ENCODE measurements at places on chromosomes 11 and 22.

GRCh38 chr11:69259096-69259495, 34.9 kb upstream of the MYEOV start:
- no peak for DNase-seq

- DNase-seq, result no peak
Measured at GRCh38 chr11:72712841-72713240, 38.6 kb upstream of the PDE2A start.

GRCh38 chr11:121257976-121258375, 34.6 kb upstream of the SC5D start:
- DNase-seq, result no peak

- no peak for DNase-seq
Measured at GRCh38 chr11:61114913-61115312, 12.6 kb downstream of the CD5 start.

GRCh38 chr11:1167256-1167655, 9.5 kb downstream of the MUC5AC start:
- no peak for DNase-seq

GRCh38 chr11:112634551-112634950, 326.7 kb upstream of the NCAM1 start:
- no peak for DNase-seq

GRCh38 chr22:31029276-31029675, 51.8 kb upstream of the SMTN start:
- DNase-seq, result no peak

DNA sequence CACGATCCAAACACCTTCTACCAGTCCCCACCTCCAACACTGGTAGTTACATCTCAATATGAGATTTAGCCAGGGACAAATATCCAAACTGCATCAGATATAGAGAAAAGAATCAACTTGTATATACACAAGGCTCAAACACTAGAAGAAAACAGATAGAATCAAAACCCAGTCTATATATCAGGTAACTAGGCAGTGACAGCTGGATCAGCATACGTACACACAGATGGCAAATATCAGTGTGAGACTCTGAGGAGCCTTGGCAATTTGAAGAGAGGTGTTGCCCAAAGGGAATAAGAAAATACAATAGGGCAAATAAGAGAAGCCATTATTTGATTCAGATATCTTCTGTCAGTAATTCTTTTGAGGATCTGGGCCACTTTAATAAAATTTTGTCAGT, 951.3 kb upstream of the CHORDC1 start:
- no peak for DNase-seq

- no peak for DNase-seq
Measured at GRCh38 chr11:102850973-102851745, 7.8 kb upstream of the MMP3 start.

DNA sequence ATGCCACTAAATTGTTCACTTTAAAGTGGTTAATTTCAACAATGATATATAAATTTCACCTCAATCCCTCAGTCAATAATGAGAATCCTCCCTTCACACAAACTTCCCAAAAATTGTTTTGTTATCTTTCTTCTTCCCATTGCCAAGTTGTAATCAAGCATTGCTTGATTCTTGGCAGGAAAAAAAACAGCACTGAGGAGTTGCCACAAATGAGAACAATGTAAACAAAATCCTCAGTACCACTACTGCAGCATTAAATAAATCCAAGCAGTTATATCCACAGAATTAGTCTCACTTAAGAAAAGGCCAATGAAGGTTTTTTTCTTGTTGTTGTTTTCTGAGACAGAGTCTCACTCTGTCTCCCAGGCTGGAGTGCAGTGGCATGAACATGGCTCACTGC, 38.2 kb downstream of the FAM168A start:
- no peak for DNase-seq

GRCh38 chr22:45804986-45805325, 133.3 kb downstream of the ATXN10 start:
- DNase-seq, result no peak

DNA sequence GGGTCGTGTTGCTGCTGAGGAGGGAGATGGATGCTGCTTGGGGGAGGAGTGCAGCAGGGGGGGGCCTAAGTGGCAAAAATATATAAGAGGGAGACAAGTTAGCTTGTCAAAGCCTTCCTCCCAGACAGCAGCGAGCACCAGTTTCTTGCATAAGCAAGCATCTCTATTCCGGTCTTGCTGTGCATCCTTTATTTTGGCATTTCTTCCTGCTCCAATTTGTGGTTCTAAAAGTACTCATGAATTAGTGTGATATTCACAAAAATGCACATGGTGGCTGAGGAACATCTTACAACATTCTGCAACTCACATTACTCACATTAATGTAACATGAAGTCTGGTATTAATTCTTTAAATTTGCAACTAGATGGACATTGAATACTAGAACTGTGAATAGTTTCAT, 32.1 kb downstream of the GDPD5 start:
- DNase-seq, result no peak

GRCh38 chr11:44817207-44817949, 90.6 kb downstream of the TSPAN18 start:
- no peak for DNase-seq

DNA sequence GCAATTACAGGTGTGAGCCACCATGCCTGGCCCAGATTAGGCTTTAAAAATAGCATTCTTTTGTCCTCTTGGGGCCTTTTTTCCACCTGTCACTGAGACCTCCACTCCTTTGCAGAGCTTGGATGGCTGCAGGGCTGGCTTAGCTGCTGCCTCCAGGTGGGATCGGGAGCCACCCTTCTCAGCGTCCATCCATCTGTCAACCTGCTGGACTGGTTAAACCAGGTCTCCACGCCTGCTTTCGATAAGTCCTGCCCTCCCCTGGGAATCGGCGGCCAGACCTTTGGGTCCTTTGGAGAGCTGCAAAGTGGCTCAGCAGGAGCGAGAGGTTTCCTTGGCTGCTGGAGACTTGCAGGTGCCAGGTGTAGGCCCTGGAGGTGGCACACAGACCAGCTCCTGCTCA, 23.4 kb upstream of the GRAMD4 start:
- DNase-seq, result no peak

GRCh38 chr11:114207096-114207495, 89.1 kb upstream of the NNMT start:
- DNase-seq, result no peak

- DNase-seq, result no peak
Measured at GRCh38 chr22:43273902-43274484, 69.2 kb downstream of the SCUBE1 start.

DNA sequence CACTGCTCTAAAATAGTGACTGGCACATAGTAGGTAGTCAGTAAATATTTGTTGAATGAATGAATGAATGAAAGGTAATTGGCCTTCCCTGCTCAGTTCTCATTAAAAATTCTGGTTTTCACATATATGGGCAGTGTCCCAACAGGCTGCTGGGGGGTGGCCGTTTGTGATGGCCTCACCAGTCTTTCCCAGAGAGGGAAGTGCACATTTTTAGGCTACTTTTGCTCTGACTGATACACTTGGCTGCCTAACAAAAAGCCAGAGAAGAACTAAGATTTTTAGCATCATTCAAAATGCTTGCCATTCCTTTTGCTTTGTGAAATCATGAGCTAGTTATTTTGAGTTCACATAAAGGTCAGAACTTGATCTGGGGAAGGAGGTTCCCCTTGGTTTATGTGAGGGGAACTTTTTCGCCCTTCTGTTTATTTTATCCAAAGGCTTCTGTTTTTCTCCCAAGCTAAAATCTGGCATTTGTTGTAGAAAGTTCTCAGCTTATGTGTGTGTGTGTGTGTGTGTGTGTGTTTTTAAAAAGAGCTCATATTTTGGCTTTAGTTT, 83.1 kb downstream of the PTPRJ start:
- no peak for DNase-seq

GRCh38 chr11:18379201-18379600, 15.2 kb upstream of the LDHA start:
- DNase-seq, result no peak

DNA sequence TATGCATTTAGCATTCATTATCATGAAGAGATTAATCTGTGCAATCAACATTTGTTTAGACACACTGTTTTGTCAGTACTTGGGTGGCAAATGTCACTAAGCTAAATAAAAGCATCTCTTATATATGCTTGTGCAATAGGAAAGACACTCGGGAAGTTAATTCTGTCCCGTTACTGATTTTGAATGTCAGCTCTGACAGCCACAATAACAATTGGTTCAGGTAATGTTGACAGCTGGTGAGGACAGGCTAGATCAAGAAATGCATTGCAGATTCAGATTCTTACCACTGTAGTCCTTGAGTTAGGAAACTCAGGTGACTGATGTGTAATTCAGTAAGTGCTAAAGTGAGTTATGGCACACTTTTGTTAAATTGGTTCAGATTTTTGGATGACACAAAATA, 523.8 kb upstream of the FAT3 start:
- DNase-seq, result no peak

DNA sequence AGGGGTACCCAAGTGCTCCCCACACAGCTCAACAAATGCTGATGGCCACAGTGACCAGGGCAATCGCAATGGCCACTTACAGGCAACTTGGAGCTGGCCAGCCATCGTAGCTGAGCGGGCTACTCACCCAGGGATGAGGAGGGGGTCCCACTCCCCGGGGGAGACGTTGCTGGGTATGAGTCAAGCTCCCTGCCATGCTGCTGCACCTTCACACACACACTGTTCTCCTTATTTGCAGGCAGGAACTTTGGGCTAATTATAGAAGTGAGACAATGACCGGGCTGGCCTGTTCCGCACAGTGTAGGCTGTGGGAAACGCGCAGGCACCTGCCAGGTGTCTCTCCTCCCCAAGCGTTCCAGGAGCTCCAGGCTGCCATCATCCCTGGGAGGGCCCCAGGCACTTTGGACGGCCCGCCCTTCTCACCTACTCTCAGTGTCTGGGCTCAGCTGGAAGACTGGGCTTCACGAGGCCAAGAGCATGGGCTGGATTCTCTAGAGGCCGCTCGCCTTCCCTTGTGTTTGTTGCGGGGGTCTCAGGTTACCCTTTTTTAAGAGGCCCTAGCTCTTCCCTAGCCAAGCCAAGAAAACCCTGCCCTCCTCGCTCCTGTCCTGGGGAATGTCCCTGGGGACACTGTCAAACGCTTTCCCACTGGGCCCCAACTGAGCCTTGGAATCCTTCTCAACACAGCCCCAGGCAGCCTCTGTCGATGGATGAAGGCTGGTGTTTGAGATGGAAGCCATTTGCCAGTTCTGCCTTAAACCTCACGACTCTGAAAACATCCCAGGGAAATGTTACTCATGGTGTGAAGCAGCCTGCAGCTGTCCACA, 73.0 kb downstream of the RTL6 start:
- no peak for DNase-seq

DNA sequence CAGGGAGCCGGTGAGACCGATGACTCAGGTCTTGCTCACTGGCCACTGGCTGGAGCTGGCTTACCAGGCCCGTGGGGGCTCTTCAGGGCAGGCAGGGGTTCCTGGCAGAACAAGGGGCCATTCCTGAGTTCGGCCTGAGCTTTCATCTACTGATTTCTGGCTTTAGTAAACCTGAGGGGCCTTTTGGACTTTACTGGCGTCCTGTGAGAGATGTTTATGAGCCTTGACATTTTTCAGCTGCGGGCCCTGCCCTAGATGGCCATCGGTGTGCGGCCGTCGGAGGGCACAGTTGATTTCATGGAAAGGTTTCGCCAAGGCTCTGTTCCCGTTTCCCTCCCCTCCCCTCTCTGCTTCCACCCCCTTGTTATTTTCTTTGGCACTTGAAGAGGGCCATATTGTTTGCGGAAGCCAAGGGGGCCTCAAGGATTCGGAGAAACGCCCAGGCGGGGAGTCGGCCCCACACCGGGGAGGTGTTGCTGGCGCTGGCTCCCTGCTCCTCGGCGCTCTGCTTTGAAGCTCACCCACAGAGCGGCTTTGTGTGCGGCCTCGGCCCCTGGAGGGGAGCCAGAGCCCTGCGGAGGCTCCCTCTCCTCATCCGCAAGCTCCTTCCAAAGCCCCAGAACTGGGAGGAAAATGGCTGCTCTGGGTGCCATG, 17.7 kb downstream of the ELF5 start:
- no peak for DNase-seq

DNA sequence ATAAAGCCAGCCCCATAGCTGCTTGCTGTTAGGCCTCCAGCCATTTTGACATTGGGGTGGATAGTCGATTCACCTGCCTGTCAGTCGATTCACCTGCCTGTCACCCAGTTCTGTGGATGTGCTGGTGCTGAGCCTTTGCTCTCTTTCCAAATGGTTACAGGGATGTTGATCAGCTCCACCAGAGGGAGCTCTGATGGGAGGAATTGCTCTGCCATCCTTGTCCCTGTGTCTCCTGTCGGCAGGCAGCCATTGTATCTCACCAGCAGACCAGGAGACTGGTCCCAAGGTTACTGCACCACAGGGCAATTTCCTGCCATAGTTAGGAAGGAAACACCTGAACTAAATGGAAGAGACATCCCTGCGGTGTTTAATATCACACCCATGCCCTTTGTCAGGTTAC, 6.1 kb downstream of the MPEG1 start:
- no peak for DNase-seq

DNA sequence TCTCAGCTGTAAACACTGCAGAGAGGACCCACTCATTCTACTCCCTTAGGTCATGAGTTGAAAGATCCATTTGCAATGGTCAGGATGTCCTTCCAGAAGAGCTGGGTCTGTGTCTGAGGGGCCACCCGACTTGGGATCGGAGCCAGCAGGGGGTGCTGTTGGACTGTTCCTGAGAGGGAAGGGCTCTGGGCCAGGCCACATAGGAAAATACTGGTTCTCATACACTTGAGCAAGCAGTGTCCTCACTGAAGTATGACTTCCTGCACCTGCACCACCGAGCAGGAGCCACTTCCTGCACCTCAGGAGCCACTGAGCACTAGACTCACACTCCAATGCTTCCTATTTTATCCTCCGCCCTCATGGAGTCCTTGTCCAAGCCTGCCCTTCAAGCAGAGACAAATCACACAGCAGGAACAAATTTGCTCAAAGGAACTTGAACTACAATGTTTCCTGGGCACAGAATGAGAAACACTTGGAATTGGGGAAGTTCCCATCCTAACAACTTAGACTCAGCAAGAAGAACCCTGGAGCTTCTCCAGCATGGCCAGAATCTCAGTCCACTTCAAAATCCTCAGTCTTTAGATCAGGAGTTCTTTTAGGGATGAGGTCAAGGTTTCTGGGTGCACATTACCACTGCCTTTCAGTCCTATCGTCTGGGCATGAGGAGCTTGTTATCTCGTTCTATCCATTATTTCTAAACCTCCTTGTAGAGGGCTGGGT, 36.6 kb upstream of the VPREB1 start:
- no peak for DNase-seq

DNA sequence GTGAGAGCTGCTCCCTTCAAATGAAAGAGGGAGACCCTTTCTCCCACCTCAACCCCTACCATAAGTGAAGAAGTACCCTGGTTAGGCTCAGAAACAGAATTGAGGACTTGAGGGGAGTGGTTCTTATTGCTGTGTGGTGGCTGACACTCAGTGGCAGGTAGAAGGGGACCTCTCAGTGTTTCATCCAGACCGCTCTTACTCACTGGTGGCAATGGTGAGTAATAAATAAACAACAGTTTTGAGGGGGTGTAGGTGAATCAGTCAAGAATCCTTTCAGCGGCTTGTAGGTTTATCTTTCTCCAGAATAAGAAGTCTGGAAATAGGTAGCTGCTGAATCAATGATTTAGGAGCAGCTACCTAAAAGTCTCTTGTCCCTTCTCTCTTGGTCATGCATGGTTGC, 403.4 kb upstream of the B3GAT1 start:
- no peak for DNase-seq
